Osteocyte (in vitro differentiated cells): ENCODE measurements at places on chromosomes 13 and 19.

GRCh38 chr13:101346942-101347728 is 69.2 kb downstream of the NALCN start:
- DNase-seq = no peak

- no peak for DNase-seq
Measured at GRCh38 chr13:90997951-90998350, 349.5 kb upstream of the MIR17HG start.

- no peak for DNase-seq
Measured at GRCh38 chr13:112062072-112062567, 4.8 kb upstream of the SOX1 start.

DNA sequence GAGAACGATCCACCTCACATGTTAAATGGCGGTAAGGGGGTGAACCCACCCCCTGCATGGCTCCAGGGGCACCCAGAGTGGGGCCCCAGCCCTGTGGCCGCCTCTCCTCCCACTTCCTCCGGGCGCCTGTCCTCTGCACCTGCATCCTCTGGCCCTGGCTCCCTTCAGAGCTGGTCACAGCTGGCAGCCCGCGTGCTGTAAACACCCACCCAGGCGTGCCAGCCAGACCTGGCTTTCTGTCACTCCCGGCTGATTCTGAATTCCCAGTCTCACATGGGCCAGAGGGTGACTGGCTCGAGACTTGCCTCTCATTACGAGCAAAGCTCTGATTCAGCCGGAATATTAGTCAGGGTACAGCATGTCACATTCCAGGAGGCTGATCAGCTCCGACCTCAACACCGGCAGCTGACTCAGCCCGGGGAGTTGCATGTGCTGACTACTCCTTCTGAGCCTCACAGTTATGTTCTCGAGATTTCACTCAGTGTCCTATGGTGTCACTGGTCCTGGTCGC is 75.1 kb downstream of the GNG7 start:
- peak; percentile 89 for DNase-seq

DNA sequence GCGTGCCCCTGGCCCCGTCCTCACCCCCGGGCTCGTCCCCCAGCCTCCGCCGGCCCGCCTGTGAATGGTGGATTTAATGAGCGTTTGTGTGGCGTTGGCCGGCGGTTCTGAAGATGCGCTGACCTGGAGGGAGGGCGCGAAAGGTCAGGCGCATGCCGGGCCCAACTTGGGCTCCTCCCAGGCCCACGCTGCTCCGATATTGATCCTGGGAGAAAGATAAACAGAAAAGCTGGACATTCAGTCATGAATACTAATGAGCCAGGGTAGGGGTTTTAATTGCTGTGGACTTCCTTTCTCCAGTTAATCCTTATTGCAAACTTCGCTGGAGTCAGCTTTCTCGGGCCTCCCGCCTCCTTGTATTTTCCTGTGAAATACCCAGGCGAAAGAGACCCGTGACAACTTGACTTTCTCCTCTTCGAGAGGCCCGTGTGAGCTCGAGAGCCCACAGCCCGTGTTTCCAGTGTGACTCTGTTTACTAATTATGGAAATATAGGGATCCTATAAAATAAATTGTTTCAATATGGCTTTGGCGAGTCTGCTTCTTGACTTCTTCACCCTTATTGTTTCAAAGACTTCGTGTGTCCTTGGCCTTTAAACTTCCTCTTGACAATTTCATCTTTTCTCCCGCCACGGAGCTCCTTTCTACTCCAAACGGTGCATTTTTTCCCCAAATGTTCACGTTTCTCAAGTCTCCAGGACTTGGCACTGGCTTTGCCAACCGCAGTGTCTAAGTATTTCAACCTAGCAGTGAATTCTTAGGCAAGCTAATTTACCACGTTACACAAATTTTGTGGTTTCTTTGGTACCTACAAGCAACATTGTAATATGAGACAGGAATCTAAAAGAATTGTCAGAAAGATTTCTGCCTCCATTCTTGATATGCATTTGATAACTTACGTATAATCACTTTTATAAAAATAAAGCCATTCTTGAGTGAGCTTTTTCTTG is 10.5 kb downstream of the ZIC2 start:
- no peak for DNase-seq

- DNase-seq = no peak
Measured at GRCh38 chr13:98144027-98144741, 1.3 kb downstream of the FARP1 start.

GRCh38 chr13:31119526-31119925 is 42.2 kb downstream of the HSPH1 start:
- peak; percentile 62 for DNase-seq

GRCh38 chr13:49248622-49249002 is 887 bp downstream of the CDADC1 start:
- DNase-seq = no peak

DNA sequence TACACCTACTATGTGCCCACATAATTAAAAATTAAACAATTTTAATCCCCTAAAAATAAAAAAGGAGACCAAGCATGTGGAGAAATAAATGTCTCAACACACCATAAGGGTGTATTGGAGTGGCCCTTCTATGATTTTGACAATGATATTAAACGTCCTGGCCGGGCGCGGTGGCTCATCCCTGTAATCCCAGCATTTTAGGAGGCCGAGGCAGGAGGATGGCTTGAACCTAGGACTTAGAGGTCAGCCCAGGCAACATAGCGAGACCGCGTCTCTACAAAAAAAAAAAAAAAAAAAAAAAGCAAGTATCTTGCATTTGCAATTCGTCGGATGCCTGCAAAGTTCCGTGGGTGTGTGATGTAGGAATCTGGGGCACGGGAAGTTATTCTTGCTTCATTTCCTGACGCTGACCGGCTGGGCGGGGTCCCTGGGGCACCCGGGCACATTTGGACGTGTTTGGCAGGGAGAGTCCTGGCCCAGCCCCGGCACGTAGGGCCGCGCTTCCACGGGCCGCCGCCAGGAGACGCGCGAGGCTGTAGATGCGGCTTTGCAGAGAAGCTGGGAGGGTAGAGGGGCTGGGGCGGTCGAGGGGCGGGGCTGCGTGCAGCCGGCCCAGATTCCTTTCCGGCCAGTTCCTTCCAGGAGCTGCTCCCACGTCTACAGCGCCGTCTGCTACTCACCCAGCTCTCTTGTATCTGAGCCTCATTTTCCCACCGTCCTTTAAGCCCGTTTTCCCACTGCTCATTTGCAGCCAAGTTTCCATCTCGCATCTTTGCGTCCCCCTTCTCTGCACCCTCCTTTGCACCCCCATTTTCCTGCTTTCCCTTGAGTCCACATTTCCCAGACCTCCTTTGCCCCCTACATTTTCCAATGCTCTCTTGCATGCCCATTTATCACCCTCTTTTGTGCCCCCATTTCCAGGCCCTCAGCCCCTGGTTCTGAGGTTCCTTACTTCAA is 2.2 kb upstream of the TSPAN16 start:
- peak; percentile 98 for DNase-seq

GRCh38 chr13:38814331-38814730 is 127.5 kb downstream of the FREM2 start:
- DNase-seq = no peak

DNA sequence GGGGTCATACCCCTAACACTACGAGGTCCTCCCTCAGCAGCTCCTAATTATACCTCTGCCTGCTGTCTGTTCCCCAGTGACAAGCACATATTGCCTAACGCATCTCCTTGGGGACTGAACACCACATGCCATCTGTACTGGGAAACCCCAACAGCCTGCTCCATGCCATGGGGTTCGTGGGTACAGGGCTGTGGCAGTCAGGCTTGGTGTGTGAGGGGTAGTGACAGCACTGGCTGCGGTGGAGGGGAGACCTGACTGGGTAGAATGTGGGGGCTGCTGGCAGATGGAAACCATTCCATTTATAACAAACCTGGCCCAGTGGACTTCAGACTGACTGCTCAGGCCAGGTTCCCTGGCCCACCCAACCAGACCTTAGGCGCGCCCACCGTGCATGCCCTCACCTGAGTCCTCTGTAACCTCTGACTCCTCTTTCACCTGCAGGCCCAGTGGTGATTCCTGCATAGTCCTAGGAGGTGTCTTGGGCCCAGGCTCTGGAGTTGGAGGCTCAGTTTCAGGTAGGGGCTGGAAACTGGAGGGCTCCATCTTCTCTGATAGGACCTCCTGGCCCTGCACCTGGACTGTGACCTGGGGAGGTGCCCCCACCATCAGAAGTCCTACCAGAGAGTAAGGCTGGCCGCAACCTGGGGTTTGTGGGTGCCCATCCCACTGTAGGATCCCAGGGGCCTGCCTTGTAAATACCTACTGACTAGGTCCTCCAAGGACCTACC is 3.0 kb downstream of the MZF1 start:
- no peak for DNase-seq

DNA sequence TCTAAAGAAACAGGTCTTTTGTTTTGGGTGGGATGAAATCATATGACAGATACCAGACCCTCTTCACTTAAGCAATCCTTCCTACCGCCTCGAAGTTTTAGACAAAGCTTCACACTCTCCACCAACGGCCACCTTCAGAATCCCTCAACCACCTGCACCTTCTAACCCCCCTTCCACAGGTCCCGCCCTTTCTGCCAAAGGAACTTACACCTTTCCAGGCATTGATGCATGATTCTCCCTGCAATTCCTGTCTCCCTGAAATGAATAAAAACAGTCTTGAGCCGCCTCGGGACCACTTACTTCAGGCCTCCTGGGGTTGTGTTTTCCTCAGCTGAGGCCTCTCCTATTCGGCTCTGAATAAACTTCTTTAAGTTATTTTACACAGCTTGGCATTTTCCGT is 859 bp downstream of the ZNF433 start:
- no peak for DNase-seq

- DNase-seq = no peak
Measured at GRCh38 chr19:7703332-7703731, 1.4 kb upstream of the FCER2 start.

DNA sequence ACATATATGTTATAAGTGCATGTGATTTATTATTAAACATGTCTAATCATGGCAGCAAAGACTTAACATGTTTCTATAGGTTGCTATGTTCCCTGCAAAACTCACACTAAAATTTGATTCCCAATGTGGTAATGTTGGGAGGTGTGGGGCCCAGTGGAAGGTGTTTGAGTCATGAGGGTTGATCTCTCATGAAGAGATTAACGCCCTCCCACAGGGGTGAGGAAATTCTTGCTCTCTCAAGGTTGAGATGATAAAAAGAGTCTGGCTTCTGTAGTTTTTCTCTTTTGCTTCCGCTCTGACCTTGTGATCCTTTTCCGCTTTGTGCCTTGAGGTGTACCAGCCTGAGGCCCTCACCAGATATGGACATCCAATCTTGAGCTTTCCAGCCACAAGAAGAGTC is 737.5 kb upstream of the SLITRK5 start:
- no peak for DNase-seq

GRCh38 chr19:14337510-14337909 is 43.7 kb upstream of the ADGRE5 start:
- DNase-seq = no peak

DNA sequence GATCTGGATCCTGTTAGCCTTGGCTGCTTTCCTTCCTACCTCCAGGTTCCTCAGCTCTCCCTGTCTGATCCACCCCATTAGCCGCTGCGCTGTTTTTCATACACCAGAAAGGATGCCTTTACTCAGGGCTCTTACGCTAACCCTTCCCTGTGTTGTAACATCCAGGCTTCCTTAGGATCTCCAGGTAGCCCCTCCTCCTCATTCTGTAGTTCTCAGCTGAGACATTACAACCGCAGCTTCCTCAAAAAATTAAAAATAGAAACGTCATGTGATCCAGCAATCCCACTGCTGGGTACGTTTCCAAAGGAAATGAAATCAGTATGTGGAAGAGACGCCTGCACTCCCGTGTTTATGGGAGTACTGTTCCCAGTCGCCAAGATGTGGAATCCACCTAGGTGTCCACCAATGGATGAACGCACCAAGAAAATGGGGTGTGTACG is 18.4 kb upstream of the MYADM start:
- DNase-seq = no peak

DNA sequence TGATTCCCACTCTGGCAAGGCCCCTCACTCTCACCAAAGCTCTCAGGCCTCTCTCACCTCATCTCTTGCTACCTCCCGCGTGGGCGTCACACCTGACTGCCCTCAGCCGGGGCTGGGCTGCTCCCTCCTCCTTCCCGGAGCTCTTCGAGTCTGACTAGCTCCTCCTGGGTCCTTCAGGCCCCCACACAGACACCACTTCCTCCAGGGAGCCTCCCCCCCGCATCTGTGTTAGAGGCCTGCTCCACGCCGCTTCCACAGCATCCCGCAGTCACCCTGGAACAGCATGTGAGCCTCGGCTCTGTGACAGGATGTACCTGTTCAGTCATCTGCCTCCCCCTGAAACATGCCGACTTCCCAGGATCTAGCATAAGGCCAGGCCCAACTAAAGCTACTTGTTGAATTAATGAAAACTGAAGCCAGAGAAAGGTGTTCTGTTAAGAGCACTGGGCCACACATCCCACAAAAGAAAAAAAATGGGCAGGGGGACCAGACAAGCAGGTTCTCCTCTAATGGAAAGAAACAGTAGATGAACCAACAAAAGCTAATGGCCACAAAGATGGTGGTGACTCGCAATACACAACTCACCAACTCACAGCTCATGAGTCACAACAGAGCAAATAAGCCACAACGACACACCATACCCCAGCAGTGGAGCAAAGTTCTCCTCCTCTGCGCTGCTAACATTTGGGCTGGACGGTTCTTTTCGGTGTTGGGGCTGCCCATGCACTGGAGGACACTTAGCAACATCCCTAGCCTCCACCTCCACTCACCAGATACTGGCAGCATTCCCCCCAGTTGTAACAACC is 3.0 kb downstream of the PPP6R1 start:
- no peak for DNase-seq

DNA sequence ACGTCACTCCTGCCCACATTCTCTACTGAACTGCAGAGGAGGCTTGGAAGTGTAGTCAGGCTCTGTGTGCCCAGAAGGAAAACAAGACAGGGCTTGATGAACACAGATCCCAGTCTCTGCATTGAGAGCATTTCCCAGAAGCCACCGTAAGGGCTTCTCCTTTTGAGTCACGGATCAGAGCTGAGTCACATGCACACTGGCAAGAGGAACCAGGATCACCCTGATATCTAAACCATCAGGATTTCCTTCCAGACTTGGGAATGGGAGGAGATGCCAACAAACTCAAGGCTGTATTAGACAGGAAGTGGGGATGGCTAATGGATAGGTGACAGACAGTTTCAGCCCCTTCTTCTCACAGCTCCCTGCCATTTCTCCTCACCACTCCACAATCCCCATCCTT is 17.7 kb upstream of the FBXO17 start:
- DNase-seq = no peak

DNA sequence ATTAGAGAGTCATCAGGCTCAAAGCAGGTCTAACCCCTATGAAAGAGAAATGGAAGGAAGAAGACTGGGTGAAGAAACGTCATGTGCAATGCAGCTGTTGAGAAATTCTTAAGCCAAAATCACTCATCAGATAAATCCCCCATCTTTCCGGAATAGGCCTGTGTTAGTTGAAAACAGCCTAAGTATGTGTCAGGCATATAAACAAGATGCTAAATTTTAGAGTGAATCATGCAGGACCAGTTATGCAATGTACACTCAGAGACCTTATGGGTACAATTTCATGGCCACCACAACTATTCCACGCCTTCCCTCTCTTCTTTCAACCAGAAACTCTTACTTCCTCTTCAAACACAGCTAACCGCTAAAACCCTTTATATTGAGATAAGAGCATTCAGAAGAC is 717.7 kb upstream of the ATXN8OS start:
- DNase-seq = no peak
